ENCODE measurements at places on chromosomes 13 and 19.
A peak's percentile ranks its signal among the peaks of the same experiment; 100 is the strongest.

DNA sequence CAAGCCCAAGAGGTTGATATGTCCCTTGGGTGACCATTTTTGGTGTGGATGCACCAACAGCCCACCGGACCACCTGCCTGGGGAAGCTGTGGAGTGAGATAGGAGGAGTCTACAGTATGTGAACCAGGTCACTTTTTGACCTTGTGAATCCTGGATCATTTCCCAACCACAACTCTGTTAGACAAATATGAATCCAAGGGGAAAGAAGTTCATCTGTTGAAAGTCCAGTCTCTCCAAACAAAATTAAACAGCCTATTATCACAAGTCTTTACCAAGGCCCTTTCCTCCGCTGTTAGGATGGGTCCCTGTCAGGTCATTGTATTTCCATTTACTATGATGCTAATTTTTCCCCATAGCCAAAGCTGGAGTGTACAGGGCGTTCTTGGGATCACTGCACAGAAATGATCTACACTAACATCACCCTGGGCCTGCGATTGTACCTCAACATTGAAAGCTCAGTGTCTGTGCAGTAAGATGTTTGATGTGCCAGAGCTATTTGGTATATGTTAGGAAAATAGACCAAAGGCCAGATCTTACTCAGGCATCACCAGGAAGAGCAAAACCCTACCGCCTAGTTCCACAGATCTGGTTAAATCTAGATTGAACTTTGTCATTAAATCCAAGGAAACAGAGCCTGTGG is 117.1 kb downstream of the STARD13 start:
- DNase-seq: no peak

DNA sequence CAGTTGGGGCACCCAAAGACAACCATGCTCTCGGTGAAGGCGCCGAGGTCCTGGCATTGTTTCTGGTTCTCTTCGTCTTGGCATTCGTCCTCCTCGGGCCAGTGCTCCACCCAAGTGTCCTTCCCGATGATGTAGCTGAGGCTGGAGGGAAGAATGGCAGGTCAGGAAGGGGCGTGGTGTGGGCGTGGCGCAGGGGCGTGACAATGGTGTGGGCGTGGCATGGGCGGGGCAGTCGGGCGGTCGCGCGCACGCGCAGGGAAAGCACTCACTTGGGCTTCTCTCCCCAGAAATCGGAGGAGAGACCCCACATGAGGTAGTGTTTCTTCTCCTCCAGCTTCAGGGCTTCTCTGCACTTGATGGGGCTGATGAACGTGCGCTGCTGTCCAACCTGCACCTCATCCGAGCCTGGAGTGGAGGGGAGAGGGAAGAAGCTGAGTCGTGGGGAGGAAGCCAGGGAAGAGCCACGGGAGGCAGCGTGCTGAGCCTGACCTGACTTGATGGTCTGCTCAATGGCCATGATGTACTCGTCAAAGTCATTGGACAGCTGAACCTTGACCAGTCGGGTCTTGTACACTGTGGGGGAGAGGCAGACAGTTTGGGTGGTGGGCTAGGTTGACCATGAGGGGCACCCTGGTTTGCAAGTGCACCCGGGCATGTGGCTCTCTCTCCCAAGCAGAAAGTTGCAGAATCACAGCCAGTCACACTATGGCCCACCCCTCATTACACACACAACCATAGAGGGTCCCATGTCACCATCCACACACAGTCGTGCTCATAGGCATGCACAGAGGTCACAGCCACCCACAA is 8.1 kb upstream of the TNFSF14 start:
- DNase-seq: no peak

- DNase-seq: no peak
Observed at GRCh38 chr19:294946-295686, 3.9 kb upstream of the PLPP2 start.

DNA sequence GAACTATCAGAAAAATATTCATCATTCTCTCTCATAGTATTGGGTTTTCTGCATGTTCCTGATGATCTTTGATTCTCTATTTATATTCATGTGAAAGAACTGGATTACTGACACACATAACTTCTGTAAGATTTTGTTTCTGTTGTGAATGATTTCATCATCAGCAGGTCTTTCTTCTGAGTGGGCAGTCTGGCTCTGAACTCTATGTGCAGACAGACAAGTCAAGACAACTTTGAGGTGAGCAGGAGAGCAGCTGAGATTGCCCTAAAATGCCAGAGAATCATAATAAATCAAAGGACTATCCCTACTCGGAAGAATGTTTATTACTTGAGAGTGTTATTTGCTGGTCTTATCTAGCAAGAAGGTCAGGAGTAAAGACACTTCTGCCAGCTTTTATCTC is 652.1 kb upstream of the GPC6 start:
- DNase-seq: no peak

DNA sequence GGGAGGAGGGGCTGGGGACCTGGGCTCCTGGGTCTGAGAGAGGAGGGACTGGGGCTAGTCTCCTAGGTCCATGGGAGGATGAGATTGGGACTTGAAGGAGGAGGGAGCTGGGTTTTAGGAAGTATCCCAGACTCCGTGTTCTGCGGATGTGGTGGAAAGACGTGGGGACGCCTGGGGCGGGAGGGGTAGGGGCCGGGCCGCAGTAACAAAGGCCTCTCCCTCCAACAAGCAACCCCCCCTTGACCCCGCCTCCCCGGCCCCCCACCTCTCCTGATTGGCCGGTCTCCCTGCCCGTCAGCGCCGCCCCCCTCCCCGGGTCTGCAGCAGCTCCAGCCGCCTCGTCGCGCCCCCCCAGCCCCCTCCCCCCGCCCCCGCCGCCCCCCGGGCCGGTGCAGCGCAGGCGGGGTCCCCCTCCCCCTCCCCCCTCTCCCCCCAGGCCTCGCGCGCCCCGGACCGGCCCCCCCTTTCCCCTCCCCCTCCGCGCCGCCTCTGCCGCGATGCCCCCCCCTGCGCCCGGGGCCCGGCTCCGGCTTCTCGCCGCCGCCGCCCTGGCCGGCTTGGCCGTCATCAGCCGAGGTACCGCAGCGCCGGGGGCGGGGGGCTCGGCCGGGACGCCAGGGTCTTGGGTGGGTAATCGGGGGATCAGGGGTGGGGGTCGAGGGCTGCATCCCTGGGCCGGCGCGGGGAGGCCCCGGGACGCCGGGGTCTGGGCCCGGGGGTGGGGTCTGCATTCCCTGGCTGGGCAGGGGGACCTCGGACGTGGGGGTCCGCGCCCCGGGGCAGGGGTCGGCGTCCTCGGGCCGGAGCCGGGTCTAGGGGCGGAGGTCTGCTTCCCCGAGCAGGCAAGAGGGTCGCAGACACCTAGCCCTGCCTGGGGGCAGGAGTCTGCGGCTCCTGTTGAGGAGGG is at the start of gene IGLON5:
TSS of gene IGLON5 (plus strand) at position 294 of the 907 bp plus-strand sequence. CDS start at position 498, 204 bp downstream.
- peak; percentile 8 for DNase-seq

- DNase-seq: no peak
Observed at GRCh38 chr19:46954502-46954992, 65.1 kb upstream of the NPAS1 start.

GRCh38 chr13:85286081-85286480 is 513.1 kb downstream of the SLITRK6 start:
- DNase-seq: no peak

- DNase-seq: no peak
Observed at GRCh38 chr19:45815481-45816216, 541 bp upstream of the RSPH6A start.

DNA sequence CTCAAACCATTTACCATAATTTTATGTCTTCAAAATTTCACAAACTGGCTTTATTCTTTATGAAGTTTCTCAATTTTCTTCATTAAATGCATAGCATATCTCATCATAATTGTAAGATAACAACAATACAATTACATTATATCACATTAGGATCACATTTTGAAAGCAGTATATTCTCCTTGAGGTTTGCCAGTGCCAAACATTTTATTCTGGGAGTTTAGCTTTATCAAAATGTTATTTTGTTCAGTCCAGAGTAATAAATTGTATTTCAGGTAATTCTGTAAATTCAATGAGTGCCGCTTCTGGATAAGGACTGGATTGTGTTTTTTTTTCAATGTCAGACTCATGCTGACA is 234.6 kb upstream of the MIR17HG start:
- DNase-seq: no peak

DNA sequence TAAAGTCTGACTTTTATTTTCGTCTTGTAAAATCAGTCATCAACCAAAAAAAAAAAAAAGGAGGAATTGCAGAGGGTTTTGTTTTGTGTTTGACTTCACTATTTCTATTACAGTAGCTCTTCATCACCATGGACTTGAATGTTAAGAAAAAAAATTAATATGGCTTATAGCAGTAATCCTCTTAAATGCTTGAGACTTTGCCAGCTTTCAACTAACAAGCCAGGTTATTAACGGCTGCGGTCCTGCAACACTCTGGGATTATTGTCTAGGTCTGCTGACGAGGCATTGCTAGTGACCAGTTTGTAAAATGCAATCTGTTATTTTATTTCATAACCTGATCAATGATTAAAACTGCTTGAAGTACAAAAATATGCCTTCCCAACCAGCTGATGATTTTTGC is 647.2 kb upstream of the KLHL1 start:
- DNase-seq: no peak

DNA sequence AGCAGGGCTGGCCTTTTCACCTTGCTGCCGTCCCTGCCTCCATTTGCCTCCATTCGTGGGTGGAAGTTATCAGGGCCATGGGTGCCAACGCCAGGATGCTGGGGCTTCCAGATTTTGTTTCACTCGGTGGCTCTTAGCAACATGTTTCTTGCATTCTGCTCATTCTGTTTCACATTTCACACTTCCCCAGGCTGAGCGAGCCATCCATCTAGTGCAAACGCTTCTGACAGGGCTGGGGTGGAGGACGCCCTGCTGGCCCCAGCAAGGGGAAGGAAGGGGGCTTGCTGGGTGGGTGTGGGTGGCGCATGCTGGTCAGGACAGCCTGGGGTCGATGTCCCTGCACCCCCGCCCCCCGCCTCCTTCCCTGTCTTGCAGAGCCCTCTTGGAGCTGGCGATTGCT is 165.2 kb downstream of the URI1 start:
- DNase-seq: no peak

- DNase-seq: peak; percentile 17
Observed at GRCh38 chr19:31073485-31074198, 275.6 kb downstream of the TSHZ3 start.

DNA sequence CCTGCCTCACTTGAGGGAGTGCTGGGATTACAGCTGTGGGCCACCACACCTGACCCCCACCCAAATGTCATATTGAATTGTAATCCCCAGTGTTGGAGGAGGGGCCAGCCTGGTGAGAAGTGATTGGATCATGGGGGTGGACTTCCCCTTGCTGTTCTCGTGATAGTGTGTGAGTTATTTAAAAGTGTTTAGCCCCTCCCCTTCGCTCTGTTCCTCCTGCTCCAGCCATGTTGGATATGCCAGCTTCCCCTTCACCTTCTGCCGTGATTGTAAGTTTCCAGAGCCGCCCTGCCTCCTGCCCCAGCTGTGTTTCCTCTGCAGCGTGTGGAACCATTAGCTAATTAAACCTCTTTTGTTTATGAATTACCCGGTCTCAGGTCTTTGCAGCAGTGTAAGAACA is 13.7 kb downstream of the CHAMP1 start:
- no peak for DNase-seq

- peak; percentile 5 for DNase-seq
Observed at GRCh38 chr13:62875118-62875640, 1459.5 kb upstream of the PCDH20 start.

- peak; percentile 47 for DNase-seq
Observed at GRCh38 chr13:28313579-28313978, 175.2 kb downstream of the PAN3 start.

GRCh38 chr13:40565282-40566148 is 100.9 kb downstream of the FOXO1 start:
- no peak for DNase-seq

DNA sequence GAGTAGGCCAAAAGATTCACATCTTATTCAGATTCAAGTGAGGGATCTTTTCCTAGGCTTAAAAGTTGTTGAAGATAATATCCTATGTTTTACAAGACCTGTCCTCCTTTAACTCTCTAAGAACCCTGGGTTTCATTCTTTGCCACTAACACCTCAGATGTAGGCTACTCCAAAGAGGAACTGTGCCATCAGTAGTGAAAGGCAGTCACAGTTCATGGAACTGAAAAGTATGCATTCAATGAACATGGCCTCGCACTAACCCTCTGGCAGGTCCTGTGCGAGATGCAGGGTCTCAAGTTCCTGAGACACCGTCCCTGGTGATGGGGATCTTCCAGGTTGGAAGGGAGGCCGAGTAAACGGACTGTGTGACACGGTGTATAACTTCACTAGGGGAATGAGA is 4.3 kb downstream of the LGALS14 start:
- DNase-seq: no peak

DNA sequence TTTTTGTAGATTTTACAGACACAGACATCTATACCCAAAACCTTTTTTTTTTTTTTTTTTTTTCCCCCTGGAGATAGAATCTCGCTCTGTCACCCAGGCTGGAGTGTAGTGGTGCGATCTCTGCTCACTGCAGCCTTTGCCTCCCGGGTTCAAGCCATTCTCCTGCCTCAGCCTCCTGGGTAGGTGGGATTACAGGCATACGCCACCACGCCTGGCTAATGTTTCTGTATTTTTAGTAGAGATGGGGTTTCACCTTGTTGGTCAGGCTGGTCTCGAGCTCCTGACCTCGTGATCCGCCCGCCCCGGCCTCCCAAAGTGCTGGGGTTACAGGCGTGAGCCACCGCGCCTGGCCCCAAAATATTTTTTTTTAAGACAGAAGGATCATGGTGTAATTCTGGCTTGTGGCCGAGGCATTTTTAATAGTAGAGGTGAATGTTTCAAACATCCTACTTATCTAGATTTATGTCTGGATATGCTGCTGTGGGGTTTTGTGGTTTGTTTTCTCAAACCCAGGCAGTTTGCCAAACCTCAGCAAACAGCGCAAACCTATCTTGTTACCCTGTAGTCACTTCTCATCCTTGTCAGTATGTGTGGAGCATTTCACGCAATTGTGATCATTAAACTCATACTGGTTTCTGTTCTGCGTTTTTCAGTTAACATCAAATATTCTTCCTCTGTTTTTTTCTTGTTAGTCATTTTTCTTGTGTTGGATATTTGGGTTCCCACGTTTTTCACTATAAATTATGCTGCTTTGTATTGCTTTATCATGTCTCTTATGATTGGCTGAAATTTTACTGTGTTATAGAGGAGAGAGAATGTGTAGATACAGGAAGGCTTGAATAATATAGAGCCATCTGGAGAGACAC is 36.2 kb upstream of the GARRE1 start:
- DNase-seq: peak; percentile 99

DNA sequence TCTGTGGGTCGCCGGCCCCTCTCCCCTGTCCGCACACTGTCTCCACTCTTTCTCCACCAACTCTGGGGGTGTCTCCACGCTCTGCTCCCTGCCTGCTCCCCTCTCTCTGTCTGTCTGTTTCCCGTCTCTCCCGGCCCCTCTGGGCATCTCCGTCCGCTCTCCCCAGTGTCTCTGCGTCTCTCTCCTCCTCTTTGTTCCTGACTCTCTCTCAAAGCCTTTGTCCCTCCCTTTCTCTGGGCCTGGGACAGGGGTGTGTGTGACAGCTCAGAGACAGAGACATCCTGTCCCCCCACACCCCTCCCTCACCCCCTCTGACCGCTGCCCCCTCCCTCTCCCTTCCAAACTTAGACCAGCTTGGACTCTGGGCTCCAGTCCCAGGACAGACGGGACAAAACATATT is 668 bp upstream of the SBK3 start:
- no peak for DNase-seq

DNA sequence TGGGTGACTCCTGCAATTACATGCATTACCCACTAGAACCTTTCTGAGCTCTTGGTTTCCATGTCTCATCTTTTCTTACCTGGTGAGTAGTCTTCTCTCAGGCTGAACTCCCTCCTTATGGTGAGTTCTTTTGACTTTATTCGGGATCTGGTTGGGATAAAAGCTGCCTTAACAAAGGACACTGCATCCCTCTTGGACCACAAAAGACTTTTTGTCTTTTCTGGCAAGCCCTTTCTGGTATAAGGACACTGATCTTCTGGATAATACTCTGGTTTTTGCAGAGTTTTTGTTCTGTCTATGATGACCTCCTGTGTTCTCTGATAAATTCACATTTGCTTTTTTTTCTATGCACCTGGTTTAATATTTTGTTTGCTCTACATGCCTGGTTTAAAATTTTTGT is 66.7 kb downstream of the SLITRK1 start:
- DNase-seq: no peak

All from fibroblast of skin of right biceps (primary cell).